ENCODE measurements at places on chromosomes 3 and 15.

DNA sequence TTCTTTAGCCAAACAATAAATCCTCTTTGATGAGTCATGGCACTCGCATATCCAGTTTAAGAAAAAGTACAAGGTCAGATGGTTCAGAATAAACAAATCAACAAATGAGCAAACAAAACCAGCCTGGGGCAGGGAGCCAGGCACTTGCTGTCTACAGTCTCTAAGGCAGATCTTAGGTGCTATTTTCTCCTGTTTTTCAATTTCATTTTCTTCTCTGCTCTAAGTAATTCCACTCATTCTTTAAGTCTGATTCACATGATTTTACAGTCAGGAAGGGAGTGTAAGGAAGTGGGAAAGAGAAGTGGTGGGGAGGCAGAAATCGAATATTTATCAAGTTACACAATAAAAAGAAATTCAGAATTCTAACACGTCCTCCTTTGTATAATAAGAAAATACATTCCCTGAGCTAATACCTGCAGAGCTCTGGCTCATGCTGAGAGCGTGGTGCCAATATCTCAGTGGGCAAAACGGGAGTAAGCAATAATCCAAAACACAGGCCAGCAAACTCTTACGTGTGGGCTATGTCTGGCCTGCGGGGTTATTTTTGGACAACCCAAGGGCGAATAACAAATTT is 298.6 kb downstream of the ADAMTS17 start:
- no peak for DNase-seq

- DNase-seq, result no peak
These were observed 41.7 kb downstream of the GPR176 start for GRCh38 chr15:39878406-39878785.

GRCh38 chr3:63441262-63441661 is 163.2 kb downstream of the SYNPR start:
- no peak for DNase-seq

DNA sequence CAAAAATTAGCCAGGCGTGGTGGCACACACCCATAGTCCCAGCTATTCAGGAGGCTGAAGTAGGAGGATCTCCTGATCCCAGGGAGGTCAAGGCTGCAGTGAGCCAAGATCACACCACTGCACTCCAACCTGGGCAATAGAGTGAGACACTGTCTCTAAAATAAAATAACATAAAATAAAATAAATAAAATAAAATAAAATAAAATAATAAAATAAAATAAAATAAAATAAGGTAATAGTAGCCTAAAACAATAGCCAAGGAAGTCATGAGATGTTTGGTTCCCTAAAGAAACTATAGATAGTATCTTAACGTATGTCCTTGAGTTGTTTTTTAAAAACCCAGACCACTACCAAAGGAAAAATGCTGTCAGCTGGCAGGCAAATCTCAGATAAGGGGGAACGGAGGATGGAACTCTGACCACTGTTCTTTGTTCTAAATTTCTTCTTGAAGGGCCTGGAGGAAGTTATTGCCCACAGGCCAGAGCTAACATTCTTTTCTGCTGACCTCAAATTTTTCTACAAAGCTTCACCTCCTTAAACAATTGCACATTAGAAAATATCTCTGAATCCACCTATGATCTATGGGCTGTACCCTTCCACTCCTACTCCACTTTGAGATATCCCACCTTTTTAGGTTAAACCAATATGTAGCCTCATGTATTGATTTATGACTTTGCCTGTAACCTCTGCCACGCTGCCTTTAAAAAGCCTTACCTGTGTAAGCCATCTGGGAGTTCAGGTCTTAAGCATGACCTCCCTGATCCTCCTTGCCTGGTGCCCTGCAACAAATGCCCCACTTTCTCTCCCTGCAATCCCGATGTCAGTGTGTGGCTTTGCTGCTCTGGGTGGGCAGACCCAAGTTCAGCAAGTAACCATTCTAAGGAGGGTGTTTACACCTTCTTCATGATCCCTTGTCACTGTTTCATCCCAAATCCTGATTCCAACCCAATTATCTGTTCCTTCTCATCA is 126.2 kb upstream of the BHLHE40 start:
- DNase-seq, result no peak

DNA sequence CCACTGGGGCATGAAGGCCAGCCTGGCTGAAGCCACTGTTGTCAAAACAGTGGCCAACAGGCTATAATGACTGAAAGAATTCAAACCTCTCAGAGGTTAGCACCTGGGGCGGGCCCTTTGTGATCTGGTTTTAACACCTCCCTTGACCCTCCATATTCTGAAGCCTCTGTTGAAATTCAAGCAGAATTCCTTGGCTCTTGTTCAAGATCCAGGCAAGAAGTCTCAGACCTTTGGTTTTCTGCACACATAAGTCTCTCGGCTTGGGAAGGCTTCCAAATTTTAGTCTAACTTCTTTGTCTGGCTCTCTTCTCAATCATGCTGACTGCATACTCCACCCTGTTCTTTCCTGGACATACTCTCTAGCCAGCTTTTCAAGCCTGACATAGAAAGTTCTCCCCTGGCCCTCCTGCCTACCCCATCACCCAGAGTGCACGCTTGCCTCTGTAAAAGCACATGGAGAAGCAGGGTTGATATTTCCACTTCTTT is 144.5 kb downstream of the PDZRN3 start:
- DNase-seq, result no peak

DNA sequence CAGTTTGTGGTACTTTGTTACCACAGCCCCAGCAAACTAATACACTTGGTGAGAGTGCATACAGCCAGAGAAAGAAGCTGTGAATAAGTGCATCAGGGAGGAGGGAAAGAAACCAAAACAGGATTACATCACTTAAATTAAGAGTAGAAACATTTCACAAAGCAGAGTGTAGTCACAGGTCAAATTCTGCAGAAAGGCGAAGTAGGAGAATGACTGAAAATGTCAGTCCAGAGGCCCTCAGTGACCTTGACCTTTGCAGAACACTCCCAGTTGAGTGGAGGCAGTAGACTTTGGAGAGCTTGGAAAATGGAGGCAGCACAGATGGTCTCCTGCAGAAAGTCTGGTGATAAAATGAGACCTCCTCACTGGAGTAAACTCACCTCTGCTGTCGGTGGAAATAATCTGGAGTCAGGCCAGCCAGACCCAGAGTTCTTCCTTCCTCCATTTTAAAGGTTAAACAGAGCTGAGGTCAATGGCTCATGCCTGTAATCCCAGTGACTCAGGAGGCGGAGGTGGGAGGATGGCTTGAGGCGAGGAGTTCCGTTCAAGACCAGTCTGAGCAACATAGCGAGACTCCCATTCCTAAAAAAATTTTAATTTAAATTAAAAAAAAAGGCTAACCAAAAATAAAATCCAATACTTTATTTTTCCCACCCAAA is 5.0 kb downstream of the CD86 start:
- no peak for DNase-seq

- no peak for DNase-seq
These were observed 43.6 kb downstream of the PIK3R4 start for GRCh38 chr3:130702985-130703384.

DNA sequence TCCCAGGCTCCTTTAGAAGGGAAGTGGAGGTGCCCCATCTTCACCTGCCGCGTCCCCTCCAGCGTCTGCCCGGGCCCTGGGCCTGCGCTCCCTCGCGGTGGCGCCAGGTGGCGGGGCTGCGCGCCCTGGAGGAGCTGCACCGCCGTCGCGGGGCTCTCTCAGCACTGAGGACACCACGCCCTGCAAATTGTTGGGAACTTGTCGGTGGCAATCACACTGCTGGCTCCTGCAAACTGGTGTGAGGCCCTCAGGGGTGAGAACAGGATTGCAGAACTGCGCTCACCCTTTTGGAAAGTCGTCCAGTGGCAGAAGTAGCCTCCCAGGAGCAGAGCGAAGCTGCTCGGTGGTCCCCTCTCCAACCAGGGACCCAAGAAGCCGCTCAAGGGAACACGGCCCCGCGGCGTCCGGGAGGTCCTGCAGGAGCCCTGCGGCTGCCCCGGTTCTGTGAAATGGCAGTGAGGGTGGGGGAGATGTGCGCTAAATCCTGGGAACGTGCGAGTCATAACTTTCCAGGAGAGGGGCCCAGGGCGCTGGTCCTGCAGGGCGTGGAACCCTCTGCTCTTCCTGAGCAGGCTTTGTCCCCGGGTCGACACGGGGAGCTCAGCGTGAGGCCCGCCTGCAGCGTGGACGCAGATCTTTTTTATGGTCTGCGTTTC is 995 bp upstream of the LRRK1 start:
- peak; percentile 5 for DNase-seq

- DNase-seq, result no peak
These were observed 124.1 kb downstream of the GADL1 start for GRCh38 chr3:30770387-30770786.

DNA sequence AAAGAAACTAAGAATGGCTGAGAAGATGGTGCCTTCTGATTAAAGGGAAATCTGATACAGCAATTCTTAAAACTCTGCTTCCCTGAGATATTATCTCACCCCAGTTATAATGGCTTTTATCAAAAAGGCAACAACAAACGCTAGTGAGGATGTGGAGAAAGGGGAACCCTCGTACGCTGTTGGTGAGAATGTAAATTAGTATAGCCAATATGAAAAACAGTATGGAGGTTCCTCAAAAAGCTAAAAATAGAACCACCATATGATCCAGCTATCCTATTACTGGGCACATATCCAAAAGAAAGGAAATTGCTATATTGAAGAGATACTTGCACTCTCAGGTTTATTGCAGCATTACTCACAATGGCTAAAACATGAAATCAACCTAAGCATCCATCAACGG is 65.1 kb downstream of the GOLIM4 start:
- no peak for DNase-seq

DNA sequence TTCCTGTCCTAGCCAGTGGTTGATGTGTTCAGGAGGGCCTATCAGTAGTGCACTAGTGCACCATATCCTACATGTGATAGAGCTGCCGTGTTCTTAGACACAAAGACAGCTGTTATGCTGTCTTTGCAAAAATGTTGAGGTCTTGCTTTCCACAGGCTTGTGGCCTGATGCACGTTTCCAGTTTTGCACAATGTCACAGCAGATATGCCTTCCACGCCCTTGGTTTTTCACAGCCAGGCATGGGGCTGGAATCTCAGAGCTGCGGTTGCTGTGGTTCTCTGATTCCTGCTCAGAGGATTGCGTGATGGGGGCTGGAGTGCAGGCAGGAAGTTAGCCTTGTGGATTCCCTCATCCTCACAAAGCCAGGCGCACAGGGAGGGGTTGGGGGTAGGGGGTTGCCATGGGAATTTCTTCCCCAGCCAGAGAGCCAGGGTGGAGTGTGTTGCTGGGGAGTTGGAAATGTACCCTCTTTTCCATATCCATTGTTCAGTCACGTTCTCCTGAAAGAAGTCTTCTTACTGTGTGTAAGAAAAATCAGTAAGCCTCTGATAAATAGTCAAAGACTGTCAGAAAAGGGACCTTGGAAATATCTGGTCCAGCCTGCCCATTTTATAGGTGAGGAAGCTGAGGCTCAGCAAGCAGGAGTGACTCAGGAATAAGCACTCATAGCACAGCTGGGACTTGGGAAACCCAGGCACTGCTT is 79.4 kb downstream of the SMAD3 start:
- DNase-seq, result no peak

DNA sequence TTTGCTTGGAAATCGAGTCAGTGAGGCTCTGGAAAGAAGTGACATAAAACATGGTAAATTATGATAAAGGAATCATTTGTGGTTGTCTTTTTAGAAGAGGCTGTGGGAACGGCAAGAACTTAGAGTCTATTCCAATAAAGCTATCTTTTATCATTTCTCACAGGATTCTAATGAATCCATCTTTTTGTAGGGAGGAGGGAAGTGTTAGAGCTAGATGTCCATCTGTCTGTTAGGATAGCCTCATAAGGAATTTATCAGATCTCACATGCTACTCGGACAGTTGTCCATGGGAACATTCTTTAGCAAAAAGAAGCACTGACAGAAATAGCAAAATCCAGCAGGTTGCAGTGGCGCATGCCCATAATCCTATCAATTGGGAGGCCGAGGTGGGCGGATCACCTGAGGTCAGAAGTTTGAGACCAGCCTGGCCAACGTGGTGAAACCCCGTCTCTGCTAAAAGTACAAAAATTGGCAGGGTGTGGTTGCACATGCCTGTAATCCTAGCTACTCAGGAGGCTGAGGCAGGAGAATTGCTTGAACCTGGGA is 37.0 kb downstream of the STARD9 start:
- DNase-seq, result no peak

GRCh38 chr3:67526246-67526645 is 128.2 kb downstream of the SUCLG2 start:
- no peak for DNase-seq

DNA sequence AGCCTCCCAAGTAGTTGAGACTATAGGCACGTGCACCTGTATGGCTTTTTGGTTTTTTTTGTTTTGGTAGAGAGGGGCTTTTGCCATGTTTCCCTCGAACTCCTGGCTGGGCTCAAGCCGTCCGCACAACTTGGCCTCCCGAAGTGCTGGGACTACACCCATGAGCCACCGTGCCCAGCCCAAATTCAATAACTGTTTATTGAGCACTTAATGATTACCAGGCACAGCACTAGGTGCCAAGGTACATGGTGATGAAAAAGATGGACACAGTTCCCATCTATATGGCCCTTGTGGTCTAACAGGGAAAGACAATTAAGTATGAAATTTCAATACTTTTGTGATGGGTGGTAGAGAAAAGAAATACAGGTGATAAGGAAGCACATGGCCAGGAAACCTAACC is 35.8 kb upstream of the ZNF148 start:
- no peak for DNase-seq

- DNase-seq, result no peak
These were observed 87.6 kb upstream of the SLC25A26 start for GRCh38 chr3:66133050-66133757.

DNA sequence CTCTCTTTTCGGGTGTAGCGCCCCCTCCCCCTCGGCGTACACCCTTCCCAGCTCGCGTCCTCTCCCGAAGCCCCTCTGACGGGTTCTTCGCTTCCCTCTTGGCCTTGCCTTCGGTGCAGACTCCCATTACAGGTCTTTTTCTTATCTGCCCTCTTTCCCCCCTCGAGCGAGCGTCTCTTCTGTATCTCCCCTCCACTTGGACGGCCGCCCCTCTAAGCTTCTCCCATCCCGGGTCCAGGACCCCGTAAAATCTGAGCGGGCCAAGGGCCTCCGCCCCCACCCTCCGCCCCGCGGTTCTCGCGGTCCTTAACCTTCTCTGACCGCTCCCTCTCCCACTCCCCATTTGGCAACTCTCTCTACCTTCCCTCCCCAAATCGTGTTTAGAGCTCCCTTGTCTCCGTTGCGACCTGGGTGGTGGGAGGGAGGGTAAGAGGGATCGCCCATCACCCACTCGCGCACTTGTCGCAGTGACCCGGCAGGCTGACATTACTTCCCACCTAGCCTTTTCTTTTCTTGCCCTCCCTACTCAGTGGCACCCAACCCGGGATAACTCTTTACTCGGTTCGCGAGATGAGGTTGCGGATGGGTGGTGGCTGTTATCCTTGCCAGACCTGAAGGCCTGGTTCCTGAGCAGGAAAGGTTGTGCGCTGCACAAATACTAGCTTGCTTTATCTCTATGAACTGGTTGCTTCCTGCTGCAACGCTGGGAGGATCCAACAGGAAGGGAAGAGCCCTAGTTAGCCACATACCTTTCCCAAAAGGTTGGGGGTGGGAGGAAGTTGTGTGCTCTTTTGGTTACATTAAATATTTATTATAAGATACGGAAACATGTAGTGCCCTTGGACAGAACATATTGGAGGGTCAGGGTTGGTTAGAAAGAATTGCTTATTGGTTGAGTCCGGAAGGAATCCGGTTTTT is 922 bp downstream of the RAB11A start:
- no peak for DNase-seq

All from stimulated activated CD8-positive, alpha-beta memory T cell treated with anti-CD3 and anti-CD28 coated beads, Interleukin-4, amount 100 ng/mL, for 1 hour (primary cell).